Activated T-cell treated with anti-CD3 and anti-CD28 coated beads for 48 hours (primary cell): ENCODE measurements at places on chromosomes 4 and X.

GRCh38 chrX:12401252-12401651, 263.0 kb downstream of the FRMPD4 start:
- no peak for DNase-seq

GRCh38 chrX:68944211-68944610, 115.4 kb downstream of the EFNB1 start:
- DNase-seq: no peak

DNA sequence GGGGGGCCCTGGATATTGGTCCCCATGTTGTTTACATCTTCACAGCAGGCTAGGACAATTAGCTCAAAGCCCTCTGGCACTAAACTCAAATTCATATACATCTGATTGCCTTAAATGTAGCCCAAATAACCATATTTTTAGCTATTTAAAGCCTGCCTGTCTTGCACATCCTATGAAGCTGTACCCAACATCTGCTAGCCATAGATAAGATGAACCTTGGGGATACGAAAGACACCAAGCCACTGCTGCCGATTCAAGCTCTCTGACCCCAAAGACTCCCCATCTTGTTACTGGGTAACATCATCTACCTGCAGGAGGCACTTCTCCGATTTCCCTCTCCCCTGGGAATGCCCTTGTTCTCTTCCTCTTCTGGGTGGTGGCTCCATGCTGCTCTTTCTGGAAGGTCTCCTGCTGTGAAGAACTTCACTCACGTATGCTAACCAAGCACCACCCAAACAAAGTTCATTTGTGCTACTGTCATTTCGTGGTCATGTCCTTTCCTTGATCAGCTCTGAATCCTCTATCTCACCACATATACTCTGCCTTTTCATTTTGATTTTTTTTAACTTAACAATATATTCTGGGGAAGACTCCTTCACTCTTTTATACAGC, 107.7 kb upstream of the ATXN3L start:
- no peak for DNase-seq

DNA sequence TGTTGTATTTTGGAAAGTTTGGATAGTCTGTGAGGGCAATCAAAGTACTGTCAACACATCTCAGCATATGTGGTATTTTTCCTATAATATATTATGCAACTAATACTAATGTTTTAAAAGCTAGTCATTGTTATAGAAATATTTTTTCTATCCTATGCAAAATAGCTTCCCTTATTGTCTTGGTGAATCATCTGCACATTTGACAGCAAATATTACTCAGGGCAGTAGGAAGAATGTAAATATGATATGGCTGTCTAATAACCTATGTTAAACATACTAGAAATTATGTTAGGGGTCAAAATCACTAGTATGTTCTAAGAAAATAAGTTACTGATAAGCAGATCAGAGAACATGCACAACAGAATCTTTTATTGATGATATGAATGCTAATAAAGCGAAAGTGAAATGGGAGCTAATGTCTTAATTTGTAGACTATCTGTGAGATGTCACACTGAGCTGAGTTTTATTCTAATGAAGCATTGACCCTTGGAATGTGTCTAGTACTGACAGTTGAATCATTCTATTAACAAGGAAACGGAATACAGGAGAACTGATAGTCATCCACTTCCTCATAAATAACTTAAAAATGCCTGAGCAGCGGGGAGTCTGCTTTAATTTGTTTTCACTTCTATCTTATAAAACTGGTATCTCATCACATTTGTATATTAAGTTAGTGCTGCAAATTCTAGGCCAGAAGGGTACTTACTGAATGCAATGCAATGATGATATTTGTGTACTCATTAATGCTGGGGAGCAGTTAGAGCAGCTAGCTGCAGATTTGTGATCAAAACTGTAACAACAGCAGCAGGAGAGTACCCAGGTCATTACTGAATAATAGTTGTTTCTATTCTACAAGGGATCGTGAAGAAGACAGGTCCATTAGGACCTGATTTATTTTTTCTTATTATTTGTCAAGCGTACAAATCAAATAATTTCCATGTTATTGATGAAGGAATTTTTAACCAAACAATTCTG, 440.3 kb upstream of the AADAT start:
- DNase-seq: no peak

- no peak for DNase-seq
These were observed 435.0 kb downstream of the MAGEE1 start for GRCh38 chrX:76862509-76862908.

GRCh38 chrX:153726286-153727122, 1.8 kb downstream of the ABCD1 start:
- no peak for DNase-seq

GRCh38 chrX:40008791-40009461, 88.8 kb downstream of the BCOR start:
- peak; percentile 30 for DNase-seq
